ENCODE measurements at places on chromosomes 5 and 9.

DNA sequence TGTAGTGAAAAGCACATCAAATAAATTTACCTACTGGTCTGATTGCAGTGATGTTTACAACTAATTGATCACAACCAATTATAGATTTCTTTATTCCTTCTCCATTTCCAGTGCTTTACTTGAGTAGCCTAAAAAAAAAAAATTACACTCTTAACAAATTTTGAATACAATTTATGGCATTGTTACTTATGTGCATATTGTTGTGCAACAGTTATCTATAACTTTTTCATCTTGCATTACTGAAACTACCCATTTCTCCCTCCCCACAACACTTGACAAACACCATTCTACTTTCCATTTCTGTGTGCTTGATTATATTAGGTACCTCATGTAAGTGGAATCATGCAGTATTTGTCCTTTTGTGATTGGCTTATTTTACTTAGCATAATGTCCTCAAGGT lies 12.3 kb downstream of the RMI1 start:
- no peak for DNase-seq

DNA sequence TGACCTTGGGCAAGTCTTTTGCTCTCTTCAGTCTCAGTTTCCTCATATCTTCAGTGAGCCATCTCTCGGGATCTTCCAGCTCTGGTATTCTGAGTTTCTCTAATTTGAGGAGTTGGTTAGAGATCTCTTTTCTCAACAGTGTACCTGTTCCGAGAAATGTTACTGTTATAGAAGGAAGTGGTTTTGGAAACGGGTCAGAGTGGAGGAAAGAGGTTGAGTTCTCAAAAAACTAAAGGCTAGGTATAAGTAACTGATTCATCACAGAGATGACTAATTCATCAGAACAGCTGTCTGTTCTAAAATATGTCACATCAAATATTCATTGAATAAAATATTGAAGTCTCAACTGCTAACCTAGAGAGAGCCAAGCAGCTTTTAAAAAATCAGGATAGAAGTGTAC lies 106.6 kb downstream of the PALM2AKAP2 start:
- DNase-seq: no peak

DNA sequence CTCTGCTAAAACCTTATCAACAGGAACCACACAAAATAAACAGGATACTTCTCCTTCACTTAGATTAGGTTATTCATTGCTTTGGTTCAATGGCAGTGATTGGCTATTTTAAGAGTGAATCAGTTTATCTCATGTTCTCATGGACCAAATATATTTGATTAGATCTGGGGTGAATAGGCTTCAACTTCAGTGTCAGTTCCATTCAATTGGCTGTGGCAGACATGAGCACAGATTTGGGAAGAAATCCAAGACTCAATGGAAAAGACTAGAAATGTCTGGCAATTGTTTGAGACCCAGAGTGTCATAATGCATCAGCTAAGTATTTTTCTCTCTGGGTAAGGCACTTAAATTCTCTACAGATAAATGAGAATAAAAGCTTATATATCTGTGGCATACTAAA lies 37.1 kb downstream of the CDH18 start:
- no peak for DNase-seq

GRCh38 chr5:141867651-141868050 lies 10.6 kb downstream of the PCDH1 start:
- DNase-seq: no peak

DNA sequence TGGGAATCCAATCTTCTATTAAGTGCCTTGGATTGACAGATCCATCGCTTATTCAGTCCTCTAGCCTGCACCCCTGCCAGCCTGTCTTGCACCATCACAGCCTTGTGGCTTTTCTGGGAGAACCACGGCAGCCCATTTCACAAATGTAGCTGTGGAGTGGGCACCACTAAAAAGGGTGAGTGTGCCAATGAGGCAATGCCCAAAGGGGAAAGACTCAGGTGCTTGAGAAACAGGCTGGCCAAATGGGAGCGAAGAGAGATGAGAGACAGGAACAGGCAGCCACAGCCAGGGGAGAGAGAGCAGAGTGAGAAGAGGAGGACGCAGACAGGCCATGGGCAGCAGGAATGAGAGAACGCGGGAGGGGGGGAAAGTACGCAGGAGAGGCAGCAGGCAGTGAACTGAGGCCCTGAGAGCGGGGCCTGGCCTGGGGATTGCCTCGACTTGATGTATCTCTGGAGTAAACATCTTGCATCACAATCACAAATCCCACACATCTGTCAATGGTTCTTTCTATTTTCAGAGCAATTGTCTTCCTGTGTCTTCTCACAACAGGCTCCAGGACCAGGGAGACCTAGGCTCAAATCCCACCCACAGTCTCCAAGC lies 173.1 kb downstream of the SYK start:
- no peak for DNase-seq

- DNase-seq: peak; percentile 75
Observed at GRCh38 chr5:157603333-157604190, 28.0 kb upstream of the ADAM19 start.

GRCh38 chr9:121648799-121649198 lies 2.6 kb upstream of the DAB2IP start:
- DNase-seq: no peak
